Erythroblast (primary cell): ENCODE measurements at places on chromosomes 16 and 17.

GRCh38 chr17:61478026-61478789 is 26.0 kb downstream of the TBX4 start:
- DNase-seq: no peak

DNA sequence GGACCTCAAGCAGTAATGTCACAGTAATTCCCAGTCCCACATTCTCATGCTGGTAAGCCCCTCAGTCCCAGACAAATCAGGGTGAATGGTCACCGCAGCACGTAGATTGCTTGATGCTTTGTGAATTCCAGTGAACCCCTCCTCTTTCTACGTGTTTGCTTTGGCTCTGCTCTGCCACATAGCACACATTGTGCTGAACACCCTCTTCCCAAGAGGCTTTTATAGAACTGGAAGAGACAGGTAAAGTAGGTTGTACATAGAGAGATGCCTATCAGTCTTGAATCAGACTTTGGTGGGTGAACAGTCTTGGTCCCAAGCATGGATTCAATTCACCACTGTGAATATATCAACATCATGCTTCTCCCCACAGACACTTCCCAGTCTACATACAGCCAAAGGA is 579 bp upstream of the KRTAP9-6 start:
- DNase-seq: no peak

DNA sequence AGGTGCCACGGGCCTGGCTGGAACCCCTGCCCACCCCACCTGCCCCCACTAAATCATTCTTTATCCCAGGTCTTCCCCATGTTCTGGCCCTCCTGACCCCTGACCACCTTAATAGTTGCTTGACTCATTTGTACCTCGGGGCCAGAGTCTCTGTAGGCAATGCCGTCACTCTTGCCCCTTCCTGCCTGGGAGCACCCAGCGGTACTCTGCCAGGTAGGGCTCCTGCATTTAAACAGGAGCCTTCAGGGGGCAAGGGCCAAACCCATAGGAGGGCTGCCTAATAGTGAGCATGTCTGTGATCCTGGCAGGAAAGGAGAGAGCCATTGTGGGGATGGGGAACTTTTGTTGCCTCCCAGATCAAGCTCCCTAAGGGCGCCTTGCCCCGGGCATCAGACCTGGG is 8.8 kb upstream of the ITGA3 start:
- DNase-seq: no peak

DNA sequence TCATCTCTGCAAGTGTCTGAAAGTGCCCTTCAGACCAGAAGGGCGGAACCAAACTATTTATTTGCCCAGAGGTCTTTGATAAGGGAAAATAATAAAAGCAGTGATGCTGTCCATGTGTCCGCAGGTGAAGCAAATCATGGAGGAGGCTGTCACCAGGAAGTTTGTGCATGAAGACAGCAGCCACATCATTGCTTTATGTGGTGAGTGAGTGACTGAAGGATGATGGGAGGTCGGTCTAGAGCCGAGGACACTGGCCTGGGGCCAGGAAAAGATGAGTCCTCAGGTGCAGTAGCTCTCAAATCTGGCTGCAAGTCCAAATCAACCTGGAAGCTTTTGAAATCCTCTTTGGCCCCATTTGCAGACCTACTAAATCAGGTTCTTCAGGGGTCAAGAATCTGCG is 6.1 kb downstream of the SGSM2 start:
- DNase-seq: no peak

GRCh38 chr16:22945361-22945760 is 131.4 kb downstream of the HS3ST2 start:
- DNase-seq: no peak

GRCh38 chr17:70076189-70076588 is 1.2 kb downstream of the KCNJ16 start:
- DNase-seq: no peak

- no peak for DNase-seq
Observed at GRCh38 chr17:78390241-78391050, 12.0 kb downstream of the PGS1 start.

DNA sequence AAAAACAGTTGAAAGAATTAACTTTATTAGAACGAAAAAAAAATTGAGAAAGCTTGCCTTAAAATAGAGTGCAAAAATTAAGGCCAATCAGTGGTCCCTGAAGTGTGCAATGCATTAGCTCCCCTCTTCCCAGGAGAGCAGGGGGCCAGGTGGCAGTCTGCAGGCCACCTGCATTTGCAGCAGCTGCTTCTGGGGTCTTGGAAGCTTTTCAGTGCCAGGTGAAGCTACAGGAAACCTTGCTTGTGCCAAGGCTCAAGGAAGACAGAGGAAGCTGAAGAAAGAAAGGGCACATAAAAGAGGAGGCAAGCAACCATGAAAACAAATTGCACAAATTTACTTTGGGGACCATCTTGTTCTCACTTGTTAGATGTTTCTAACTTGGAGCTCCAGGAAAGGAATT is 50.5 kb upstream of the MTMR4 start:
- no peak for DNase-seq

DNA sequence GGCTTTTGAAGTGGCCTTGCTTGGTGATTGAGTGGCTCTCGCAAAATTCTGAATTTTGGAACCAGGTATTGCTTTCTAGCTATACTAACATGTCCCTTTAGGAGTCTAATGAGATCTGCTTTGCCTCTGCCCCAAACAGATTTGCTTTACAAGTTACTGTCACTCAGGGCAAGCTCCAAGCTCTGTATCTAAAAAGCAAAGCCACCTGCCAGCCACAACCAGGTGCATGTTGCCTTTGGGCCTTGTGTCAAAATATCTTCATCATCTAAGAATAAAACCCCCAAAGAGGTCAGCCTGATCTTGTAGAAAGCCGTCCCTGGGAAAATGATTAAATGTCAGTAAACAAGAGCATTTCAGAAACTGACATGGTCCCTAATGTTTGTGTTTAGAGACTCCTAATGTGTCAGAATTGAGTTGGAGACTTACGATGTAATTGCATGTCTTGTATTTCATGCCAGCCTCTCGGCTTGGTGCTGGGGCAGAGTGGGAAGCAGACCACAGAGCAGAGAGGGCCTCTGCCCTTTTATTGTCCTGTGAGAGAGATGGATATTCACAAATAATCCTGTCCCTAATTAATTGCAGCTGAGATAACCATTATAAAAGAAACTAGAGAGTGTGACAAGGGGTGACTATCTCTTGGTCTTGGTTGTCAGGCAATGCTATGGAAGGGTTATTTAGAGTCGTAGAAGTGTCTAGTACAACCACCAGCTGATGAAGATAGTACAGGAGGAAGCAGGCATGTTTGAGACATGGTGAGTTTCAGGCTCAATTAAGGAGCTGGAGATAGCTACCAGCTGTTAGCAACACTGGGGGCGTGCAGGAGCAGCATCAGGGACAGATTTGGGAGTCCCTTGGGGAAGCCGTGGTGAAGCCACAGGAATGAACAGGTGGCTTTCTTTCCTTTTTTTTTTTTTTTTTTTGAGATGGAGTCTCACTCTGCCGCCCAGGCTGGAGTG is 90.7 kb downstream of the PITPNC1 start:
- no peak for DNase-seq

GRCh38 chr17:65121916-65122806 is 15.0 kb upstream of the RGS9 start:
- DNase-seq: peak; percentile 45

DNA sequence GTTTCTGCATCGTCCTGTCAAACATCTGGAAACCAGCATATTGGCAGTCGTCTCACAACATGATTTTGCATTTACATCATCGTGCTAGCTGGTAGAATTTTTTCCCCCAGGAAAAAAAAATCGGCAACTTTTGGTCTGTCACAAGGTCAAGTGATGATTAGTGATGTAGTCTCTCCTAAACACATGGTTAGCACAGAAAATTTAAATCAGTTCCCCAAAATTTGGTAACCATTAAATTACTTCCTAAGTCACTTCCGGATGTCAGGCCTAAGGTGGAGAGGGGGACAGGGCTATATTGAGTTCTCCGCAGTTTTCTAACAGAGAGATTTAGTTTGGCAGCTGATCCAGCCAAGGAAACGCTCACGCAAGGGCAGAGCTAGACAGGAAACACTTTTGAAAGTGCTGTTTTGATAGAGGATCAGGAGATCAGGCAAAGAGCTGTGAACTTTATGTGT is 271.0 kb upstream of the TBX2 start:
- DNase-seq: no peak

DNA sequence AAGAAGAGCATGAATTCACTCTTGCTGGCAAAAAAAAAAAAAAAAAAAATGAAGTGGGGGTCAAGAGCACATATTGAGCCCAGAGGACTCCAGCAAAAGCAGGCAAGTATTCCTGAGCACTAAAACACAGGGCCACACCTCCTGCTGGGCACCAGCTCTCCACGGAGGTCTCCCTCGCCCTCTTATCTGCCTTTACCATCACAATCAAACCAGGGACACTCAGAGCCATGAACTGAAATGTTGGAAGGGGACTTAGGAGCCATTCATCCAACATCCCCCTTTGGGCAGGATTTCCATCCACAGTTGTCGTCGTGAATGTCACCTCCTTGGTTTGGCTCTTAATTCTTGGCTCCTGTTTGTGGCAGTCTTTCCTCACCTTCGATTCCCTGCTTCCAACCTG is 89.8 kb upstream of the GNAO1 start:
- DNase-seq: no peak

DNA sequence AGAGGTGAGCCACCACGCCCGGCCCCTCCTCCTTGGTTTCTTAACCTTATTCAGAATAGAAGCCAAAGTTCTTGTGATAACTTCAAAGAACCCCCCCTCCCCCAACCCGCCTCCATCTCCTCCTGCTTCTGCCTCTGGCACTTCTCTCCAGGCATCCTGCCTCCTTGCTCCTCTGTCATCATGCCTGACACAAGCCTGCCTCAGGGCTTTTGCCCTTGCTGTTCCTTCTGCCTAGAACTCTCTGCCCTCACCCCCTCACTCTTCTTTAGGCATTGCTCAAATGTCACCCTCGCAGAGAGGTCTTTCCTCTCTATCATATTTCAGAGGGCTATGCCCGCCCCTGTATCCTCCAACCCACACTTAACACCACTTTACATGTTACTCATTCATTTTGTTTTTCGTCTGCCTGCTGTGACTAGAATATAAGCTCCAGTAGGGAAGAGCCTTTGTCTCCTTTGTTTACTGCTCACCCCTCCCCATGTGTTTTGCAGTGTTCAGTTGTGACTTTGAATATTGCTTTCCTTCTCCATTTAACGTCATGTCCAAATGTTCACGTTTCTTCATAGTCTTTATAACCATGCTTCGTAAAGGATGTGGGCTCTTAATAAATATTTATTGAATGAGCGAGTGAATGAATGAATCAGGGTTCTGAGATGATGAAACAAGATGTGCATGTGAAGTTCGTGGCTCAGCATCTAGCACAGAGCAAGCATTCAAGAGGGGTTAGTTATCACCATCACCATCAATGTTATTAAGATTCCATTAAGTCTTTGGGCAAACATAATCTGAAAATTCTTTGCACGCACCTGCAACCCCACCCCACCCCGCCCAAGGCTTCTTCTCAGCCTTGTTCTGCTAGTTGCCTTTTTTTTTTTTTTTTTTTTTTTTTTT is 186.2 kb upstream of the WSCD1 start:
- DNase-seq: no peak

DNA sequence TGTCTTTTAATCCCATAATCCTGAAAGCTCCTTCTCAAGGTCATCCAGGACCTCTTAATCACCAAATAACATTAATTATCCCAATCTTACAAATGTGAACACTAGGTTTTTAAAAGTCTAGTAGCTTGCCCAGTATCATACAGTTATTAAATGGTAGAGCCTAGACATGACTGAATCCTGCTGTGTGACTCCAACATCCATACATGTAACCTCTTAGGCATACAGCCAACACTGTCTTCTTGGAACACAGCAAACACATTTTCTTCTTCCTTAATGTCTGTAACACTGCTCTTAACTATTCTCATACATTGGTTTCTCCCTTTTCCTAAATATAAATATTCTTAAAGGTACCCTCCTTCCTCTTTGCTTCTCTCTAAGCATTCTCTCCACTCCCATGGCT is 13.7 kb downstream of the BRIP1 start:
- DNase-seq: no peak

GRCh38 chr17:17168401-17168800 is 37.7 kb downstream of the PLD6 start:
- no peak for DNase-seq

DNA sequence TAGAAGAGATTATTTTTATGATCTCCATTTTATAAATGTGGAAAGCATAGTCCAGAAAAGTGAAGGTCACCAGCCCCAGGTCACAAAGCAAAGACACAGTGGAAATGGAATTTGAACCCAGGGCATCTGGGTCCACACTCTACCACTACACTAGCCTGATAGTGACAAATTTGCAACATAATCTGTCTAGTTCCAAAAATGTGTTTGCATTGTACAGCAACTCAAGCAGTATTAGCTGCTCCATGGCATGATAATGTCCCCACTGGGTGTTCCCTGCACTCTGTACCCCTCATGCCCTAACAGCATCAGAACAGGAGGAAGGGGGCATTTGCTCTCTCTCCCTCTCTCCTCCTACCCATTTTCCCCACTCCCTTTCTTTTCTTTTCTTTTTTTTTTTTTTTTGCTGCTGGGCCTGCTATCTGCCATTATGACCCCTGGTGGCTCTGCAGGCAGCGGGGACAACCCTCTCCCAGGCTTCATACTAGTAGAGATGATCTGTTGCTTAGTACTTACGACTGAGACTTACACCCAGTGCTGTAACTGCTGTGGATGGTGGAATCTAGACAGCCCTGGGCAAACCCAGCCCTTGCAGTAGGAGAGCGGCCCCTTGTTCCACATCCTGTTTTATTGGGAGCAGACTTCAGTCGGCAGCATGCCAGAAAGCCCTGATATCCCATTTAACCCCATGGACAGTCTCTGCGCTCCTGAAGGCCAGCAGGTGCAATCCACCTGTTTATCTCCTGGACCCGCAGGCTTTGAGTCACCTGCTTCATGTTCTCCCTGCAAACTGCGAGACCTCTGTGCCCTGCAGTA is 306.3 kb downstream of the SOX9 start:
- no peak for DNase-seq

- peak; percentile 47 for DNase-seq
Observed at GRCh38 chr17:3635474-3636153, 436 bp downstream of the SHPK start.

- no peak for DNase-seq
Observed at GRCh38 chr16:49575346-49576172, 202.0 kb downstream of the C16orf78 start.

GRCh38 chr17:82909322-82909904 is 69.6 kb upstream of the ZNF750 start:
- DNase-seq: peak; percentile 47

GRCh38 chr17:82465023-82465603 is 6.6 kb downstream of the NARF start:
- DNase-seq: peak; percentile 71

- peak; percentile 57 for DNase-seq
Observed at GRCh38 chr16:58459344-58460218, 40.4 kb upstream of the NDRG4 start.

GRCh38 chr17:4508207-4508606 is 9.5 kb downstream of the SPNS2 start:
- no peak for DNase-seq
